Progenitor cell of endocrine pancreas (in vitro differentiated cells): ENCODE measurements at places on chromosomes 3 and 15. TPM values are rescaled to one million over a fixed set of nuclear protein-coding genes. Genes with fewer than 3 reads are reported as not detected.
A peak's percentile ranks its signal among the peaks of the same experiment; 100 is the strongest.

BHLHE40 gene
- total RNA-seq, result 1.1 and 1.3 TPM in 2 replicates

GRCh38 chr3:18716821-18717220, 291.7 kb upstream of the SATB1 start:
- no peak overlapping the region for H3K4me3 ChIP-seq
- no peak for DNase-seq
- H3K4me1 ChIP-seq, result no peaks in the 10 kb centered on the region
- no peak overlapping the region for H3K27ac ChIP-seq

DNA sequence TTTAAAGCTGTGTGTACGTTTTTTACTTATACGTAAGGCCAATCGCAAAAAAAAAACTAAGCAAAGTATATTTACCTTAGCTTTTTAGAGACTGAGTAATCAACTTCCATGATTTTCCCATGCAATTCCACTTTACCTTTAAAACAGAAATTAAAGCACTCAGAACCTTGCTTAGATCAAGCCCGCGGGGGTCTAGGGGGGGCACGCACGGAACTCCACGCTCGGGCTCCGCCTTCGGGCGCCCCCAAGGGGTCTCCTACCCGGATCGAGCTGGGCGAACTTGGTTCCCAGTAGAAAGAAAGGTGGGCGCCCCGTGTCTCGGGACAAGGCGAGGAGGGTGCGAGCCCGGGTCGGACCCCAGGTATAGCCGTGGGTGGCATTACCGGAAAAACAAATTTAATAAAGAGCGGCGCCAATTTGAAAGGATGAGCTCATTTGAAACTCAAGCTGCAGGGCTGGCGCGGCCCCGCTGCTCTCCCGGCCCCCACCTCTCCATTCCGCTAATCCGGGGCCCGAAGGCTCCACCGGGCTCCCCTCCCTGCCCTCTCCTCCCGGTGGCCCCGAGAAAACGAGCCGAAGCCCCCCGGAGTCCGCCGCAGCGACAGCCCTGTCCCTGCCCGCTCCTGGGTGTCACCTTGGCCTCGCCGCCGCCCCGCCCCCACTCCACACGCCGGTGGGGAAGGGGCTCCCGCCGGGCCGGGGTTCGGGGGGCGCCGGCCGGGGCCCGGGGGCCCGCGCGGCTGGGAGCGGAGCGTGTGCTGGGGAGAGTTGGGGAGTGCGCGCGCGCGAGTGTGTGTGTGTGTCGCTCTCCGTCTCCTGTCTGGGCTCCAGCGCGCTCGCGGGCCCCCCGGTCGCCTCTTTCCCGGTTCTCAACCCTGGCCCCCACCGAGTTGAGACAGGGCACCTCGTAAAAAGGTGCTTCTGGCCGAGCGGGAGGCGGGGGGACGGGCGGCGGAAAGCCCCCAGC, 1.5 kb downstream of the IGF2BP2 start:
- no peaks in the 10 kb centered on the region for H3K27me3 ChIP-seq
- peak overlapping the region; percentile 93 for H3K4me3 ChIP-seq
- peak overlapping the region; percentile 99 for H3K27ac ChIP-seq
- peaks cover 12% of the 10 kb centered on the region for H3K36me3 ChIP-seq

- no peaks in the 10 kb centered on the region for H3K36me3 ChIP-seq
- H3K27me3 ChIP-seq, result peaks cover 36% of the 10 kb centered on the region
- H3K4me3 ChIP-seq, result no peak overlapping the region
- no peak for DNase-seq
- H3K4me1 ChIP-seq, result peaks cover 3% of the 10 kb centered on the region
- no peak overlapping the region for H3K27ac ChIP-seq
Measured at GRCh38 chr15:71231758-71232157, 116.5 kb downstream of the THSD4 start.

- DNase-seq, result peak; percentile 47
- H3K4me3 ChIP-seq, result peak overlapping the region; percentile 60
- H3K4me1 ChIP-seq, result peaks cover 9% of the 10 kb centered on the region
- H3K27me3 ChIP-seq, result peaks cover 51% of the 10 kb centered on the region
- H3K36me3 ChIP-seq, result no peaks in the 10 kb centered on the region
- peak overlapping the region; percentile 50 for H3K27ac ChIP-seq
Measured at GRCh38 chr15:62068071-62068809, 1.5 kb downstream of the C2CD4A start.
